Pancreas (tissue), 10 donors: ENCODE measurements at places on chromosomes 1 and 21. TPM values are rescaled to one million over a fixed set of nuclear protein-coding genes. Genes with fewer than 3 reads are reported as not detected.

The TMEM54 gene
- total RNA-seq = 17.5 TPM

The TNFRSF1B gene
- 2.9 TPM for total RNA-seq

The ILDR2 gene
- 0.32 TPM for total RNA-seq

- peaks cover 4% of the 10 kb centered on the region for H3K36me3 ChIP-seq
- H3K4me3 ChIP-seq = no peak overlapping the region
- no peak overlapping the region for H3K27ac ChIP-seq
- DNase-seq = no peak
Measured at GRCh38 chr1:51380936-51381335, 50.6 kb upstream of the TTC39A start.

DNA sequence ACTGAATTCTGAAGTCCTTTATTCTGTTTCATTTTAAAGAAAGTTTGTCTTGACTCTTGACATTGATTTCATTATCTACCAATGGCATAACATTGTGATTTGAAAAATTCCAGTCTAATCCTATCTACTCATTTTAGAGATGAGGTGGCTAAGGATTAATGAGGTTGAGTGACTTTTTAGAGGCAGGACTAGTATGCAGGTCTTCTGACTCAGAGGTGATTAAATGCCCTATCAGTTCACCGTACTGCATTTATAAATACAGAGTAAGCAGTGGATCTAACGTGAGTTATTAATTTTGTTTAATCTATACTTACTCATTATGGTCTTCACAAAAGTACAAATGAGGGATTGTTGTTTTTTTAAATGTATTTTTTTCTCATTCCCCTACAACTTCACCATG is 277.6 kb downstream of the PTBP2 start:
- H3K27ac ChIP-seq = no peak overlapping the region
- no peak overlapping the region for H3K4me3 ChIP-seq
- H3K4me1 ChIP-seq = no peaks in the 10 kb centered on the region
- no peaks in the 10 kb centered on the region for H3K36me3 ChIP-seq
- no peak for DNase-seq
- H3K27me3 ChIP-seq = no peaks in the 10 kb centered on the region

- no peaks in the 10 kb centered on the region for H3K36me3 ChIP-seq
- H3K4me1 ChIP-seq = no peaks in the 10 kb centered on the region
- no peak for DNase-seq
Measured at GRCh38 chr1:46466477-46467182, 23.0 kb upstream of the DMBX1 start.

DNA sequence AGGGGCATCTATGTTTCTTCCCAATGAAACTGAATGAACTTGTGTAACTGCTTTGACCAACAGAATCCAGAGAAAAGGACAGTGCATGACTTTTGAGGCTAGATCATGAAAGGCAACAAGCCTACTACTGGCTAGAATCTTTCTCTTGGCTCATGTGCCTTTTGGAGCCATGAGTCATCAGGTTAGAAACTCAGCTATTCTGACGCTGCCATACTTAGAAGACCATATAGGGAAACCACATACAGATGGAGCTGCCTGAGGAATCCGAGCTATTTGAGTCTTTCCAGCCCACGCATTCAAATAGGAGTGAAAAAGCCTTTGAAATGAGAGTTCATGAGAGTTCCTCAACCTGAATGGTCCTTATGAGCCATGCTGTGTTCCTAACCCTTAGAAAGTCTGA is 738.5 kb upstream of the CHRM3 start:
- no peaks in the 10 kb centered on the region for H3K27me3 ChIP-seq
- DNase-seq = no peak
- H3K4me3 ChIP-seq = no peak overlapping the region
- H3K4me1 ChIP-seq = no peaks in the 10 kb centered on the region

GRCh38 chr1:108512239-108513043 is 47.5 kb upstream of the EEIG2 start:
- no peaks in the 10 kb centered on the region for H3K27me3 ChIP-seq
- no peak for DNase-seq
- H3K4me3 ChIP-seq = no peak overlapping the region
- H3K4me1 ChIP-seq = no peaks in the 10 kb centered on the region
- no peaks in the 10 kb centered on the region for H3K36me3 ChIP-seq
- no peak overlapping the region for H3K27ac ChIP-seq

DNA sequence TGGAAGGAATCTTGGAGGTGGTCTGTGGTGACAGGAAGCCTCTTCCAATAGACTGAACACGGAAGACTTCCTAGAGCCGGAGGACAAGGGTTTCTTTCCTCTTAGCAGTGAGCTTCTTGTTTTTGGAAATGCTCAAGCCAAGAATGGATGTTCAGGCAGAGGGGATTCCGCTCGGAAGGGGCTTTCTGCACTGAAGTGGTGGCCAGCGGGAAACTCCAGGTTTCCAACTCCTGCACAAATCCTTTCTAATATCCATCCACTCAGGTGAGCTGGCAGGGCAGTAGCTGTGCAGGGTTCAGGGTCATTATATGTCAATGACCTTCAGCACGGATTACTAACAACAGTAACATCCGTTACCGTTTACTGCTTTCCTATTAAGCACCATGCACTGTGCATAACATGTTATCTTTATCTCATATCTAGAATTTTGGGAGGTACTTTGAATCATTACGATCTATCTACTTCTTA is 573 bp upstream of the CPT2 start:
- H3K27ac ChIP-seq = peak overlapping the region; percentile 95
- no peaks in the 10 kb centered on the region for H3K27me3 ChIP-seq
- H3K36me3 ChIP-seq = no peaks in the 10 kb centered on the region
- H3K4me1 ChIP-seq = peaks cover 12% of the 10 kb centered on the region
- no peak for DNase-seq
- H3K4me3 ChIP-seq = peak overlapping the region; percentile 100

DNA sequence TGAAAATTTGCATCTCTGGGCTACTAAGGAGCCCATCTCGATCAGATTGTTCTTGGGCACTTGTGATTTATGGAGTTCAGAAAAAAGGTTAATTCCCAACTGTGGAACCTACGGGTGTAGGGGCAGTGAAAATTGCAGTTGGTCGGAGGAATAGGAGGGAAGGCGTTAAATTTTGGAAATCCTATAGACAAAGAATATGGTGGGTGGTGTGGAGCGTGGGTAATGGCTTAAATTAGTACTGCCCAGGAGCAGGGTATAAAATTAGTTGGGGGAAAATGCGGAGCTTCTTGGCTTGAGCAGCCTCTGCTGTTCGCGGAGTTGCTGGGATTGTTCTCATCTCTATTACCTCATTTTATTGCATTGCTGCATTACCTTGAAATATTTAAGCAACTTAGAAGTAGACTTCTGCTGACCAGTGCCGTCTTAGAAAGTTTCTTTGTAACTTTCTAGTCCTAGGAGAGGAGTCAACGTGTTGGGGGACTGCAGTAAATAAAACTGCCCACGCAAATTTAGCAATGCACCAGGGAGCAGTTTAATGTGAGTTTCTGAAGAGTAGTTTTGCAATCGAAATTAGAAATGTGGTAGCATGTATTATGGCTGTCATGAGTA is 514 bp downstream of the S1PR1 start:
- H3K4me1 ChIP-seq = peaks cover 4% of the 10 kb centered on the region
- peak overlapping the region; percentile 14 for H3K4me3 ChIP-seq
- no peaks in the 10 kb centered on the region for H3K36me3 ChIP-seq
- no peak overlapping the region for H3K27ac ChIP-seq

DNA sequence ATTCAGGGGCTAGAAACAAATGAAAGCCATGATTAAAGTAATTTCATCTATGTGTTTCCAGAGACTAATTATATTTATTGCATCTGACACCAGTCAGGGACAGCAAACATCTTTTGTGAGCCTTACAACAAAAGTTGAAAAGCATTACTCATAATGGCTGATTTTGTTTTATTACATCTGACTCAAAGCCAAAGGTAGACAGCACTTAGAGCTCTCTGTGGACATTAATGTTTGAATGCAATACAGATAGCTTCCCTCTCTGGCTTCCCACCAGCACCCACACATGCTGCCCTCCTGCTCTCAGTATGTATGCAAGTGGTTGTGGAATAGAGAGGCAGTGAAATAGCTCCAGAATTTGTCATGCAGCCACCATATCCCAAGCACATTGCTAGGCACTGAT is 198.7 kb downstream of the SETD4 start:
- H3K4me1 ChIP-seq = no peaks in the 10 kb centered on the region
- no peaks in the 10 kb centered on the region for H3K36me3 ChIP-seq
- H3K4me3 ChIP-seq = no peak overlapping the region
- H3K27me3 ChIP-seq = no peaks in the 10 kb centered on the region
- DNase-seq = no peak

GRCh38 chr1:87117761-87118368 is 203.4 kb downstream of the HS2ST1 start:
- no peak overlapping the region for H3K4me3 ChIP-seq
- H3K36me3 ChIP-seq = no peaks in the 10 kb centered on the region
- no peak for DNase-seq
- no peak overlapping the region for H3K27ac ChIP-seq

GRCh38 chr1:109739738-109740614 is 862 bp downstream of the GSTM3 start:
- DNase-seq = peak; percentile 84
- H3K27ac ChIP-seq = no peak overlapping the region
- no peaks in the 10 kb centered on the region for H3K36me3 ChIP-seq
- peak overlapping the region; percentile 56 for H3K4me3 ChIP-seq
- no peaks in the 10 kb centered on the region for H3K27me3 ChIP-seq

DNA sequence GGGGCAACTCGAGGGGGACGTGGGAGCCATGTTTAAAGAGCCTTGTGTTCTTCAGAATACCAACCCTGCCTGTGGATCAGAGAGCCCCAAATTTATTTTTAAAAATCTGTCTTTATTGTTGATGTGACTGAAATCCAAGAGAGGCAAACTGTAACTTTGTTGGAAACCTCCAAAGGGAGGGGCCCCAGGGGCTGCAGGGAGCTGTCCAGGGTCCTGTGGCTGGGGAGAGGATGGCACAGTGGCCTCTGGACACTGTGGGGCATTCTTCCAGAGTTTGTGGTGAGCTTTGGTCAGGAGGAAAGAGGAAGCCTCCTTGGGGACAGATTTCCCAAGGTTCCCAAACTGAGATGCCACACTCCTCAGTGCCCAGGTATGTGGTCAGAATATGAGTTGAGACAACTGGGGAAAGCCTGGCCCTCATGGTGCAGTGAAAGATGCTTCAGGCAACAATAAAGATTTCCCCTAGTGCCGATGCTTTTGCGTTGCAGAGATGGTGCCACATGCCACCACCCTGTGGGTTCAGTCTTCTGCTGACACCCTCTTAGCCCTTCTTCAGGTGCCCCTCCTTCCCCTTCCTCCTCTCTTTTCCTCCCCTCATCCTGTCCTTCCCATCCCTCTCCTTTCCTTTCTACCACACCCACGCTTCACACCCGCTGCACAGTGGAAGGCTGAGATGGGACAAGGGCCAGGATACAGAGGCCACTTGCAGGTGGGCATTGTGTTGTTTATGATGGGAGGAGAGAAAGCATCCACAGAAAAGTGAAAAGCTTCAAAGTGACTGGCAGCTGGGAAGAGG is 122.1 kb downstream of the UCK2 start:
- no peaks in the 10 kb centered on the region for H3K36me3 ChIP-seq
- H3K27me3 ChIP-seq = no peaks in the 10 kb centered on the region
- H3K27ac ChIP-seq = no peak overlapping the region
- H3K4me1 ChIP-seq = no peaks in the 10 kb centered on the region
- H3K4me3 ChIP-seq = no peak overlapping the region
- no peak for DNase-seq
